ENCODE measurements at places on chromosomes 12 and 14.
A peak's percentile ranks its signal among the peaks of the same experiment; 100 is the strongest.

DNA sequence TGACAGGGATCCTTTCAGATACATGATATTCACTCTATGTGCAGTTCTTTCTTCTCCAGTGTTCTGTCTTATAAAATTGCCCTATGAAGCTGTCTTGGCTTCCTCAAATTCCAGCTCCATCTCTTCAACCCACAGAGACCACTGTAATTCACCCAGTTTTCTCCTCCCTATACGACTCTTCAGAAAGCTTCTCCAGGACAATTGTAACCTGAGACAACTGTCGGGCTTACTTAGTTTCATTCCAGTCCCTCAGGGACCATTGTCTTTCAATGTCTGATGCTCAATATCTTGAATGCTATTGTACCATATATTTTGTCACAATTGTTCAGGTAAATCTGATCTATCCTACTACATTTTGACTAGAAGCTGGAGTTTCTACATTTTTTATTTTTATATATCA is 345.3 kb downstream of the RPL10L start:
- DNase-seq, result no peak

GRCh38 chr12:131448254-131448795 is 262.6 kb upstream of the SFSWAP start:
- no peak for DNase-seq

DNA sequence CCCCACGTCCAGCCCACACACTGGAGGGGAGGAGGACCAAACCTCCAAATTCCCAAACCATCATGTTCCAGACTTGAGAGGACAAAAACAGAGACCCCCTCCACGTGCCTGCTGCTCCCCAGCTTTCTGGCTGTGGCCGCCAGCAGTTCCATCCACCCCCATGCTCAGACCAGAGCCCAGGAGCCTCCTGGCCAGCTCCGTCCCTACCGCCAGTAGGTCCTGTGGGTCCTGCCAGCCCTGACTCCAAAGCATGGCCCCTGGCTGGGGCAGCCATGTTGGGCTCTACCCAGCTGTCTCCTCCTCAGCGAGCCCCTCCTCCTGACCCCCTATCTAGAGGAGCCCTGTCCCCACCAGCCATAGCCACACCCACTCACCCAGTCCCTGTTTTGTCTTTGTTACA is 227.3 kb upstream of the RTL1 start:
- DNase-seq, result no peak

- no peak for DNase-seq
Observed at GRCh38 chr12:75951399-75952278, 79.9 kb downstream of the PHLDA1 start.

DNA sequence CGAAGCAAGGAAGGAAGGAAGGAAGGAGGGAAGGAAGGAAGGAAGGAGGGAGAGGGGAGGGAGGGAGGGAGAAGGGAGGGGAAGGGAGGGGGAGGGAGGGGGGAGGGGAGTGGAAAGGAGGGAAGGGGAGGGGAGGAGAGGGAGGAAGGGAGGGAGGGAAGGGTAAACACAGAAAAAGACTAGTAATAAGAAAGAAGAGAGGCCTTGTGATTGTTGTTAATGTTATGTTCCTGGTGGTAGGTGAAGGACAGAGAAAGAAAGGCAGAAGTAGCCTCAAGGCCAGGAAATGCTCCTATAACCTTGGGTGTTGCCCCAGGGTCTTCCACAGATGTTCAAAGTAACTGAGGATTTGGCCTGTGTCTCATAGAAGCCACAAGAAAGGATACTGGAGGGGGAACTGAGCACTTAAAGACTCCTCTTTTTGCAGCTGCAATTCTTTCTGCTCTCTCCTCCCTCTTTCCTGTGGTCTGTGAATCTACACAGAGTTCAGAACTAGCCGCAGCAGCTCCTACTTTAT is 164.2 kb downstream of the PRKD1 start:
- no peak for DNase-seq

GRCh38 chr12:75720812-75721641 is 209.6 kb upstream of the KRR1 start:
- DNase-seq, result no peak

DNA sequence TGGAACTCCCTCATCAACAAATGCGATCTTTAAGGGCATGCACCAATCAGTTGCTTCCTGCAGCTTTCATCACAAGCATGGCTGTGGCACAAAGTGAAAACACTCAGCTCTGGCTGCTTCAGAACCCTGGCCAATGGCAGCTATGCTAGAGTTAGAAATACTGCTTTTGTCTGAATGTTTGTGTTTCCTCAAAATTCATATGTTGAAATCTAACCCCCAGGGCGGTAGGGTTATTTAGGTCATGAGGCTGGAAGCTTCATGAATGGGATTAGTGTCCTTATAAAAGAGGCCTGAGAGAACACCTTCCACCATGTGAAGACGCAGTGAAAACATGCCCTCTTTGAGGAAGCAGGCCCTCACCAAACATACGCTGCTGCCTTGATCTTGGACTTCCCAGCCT is 453.9 kb downstream of the SNAPC1 start:
- no peak for DNase-seq

DNA sequence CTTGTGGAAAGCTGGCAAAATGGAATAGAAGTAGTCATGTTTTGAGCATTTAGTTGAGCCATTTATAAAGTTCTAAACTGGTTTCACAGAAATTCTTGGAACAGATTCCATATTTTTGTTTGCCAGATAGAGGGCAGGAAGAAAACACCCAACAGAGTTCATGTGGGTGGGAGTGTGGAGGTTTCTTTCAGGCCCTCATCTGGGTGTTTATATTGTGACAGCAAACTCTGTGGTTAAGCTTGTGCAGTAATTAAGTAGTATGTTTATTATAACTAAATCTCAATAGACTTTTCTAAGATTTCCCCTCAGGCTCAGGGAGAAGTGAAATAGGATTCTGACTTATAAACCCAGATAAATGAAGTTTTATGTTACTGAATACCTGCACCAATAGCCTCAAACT is 57.4 kb downstream of the SPPL3 start:
- DNase-seq, result no peak

DNA sequence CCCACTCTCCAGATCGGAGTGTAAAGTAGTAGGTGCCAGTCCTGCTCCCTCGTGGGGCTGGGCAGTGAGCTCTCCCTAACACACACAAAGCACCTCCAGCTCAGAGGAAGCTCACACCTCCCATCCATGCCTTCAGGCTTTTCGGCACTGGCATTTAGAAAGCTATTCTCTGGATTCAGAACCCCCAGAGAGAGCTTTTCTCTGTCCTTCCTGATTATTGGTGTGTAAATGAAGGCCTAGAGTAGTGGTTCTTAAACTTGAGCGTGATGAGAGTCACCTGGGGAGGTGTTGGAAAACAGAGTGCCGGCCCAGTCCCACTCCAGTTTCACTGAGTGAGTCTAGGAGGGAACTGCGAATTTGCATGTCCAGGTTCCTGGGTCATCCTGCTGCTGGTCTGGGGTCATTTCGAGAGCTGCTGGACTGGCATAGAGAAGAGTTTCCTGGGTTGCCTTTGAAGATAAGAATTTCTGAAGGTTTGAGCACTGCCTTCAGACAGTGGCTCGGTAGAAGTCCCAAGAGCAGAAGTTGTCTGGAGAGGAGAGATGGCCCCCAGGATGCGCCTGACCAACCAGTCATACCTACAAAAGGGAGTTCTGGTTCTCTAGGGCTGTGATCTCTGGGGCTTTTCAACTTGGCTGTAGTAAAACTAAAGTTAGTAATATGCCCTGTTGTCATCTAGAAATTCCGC is 15.1 kb downstream of the CD9 start:
- DNase-seq, result no peak

DNA sequence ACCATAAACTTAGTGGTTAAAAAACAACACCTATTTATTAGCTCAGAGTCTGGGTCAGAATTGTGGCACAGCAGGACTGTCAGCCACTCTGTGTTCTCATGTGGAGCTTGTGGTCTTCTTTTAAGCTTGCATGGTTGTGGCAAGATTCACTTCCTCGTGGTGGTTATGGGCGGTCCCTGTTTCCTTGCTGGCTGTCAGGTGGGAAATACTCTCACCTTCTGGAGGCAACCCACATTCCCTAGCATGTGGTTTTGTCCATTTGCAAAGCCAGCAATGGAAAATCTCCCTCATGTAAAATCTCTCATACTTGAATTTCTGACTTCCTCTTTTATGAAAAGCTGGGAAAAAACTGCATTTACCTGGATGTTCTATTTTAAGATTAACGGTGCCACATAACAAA is 229.8 kb downstream of the ALX1 start:
- no peak for DNase-seq

- DNase-seq, result no peak
Observed at GRCh38 chr14:95307402-95308041, 12.2 kb downstream of the CLMN start.

DNA sequence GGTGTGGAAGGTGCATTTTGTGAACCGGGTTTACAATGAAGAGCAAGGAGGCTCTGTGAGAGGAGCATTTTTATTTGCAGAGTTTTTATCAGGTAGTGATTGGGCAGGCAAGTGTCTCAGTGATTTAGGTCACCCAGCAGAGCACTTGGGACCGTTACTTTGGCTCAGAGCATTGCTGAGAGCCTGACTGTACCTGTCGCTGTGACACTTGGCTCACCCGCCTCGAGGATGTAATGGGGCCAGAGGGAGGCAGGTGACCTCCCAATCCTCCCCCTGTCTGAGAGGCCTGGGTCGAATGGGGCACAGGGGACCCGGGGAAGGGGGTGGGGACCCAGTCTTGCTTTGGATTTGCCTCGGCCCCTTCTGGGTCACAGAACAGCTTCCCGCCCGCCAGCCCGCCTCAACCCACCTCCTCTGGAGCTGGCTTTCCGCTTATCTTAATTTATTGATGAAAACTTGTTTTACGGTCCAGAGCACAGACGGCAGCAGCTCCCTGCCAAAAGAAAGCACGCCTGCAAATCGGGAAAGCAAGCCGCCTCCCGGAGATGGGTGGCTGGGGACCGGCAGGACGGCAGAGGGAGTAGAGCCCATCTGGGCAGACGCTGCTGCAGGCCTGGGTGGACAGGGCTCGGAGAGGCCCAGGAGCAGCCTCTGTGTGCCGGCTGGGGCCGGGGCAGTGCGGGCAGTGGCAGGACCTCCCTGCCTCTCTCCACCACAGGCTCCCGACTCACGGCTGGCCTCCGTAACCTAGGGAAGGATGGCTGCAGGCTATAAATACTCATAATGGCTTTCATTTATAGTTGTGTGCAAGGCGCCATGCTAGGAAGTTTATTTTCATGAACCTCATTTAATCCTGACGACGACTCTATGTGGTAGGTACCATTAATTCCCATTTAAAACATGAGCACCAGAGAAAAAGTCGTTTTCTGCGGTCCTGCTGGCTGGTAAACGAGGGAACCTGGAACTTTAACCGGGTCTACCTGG is 187.1 kb downstream of the TSPAN9 start:
- DNase-seq, result no peak

GRCh38 chr12:31510034-31510433 is 80.9 kb downstream of the DENND5B start:
- DNase-seq, result no peak

- peak; percentile 20 for DNase-seq
Observed at GRCh38 chr12:71626768-71627167, 36.9 kb downstream of the ZFC3H1 start.

DNA sequence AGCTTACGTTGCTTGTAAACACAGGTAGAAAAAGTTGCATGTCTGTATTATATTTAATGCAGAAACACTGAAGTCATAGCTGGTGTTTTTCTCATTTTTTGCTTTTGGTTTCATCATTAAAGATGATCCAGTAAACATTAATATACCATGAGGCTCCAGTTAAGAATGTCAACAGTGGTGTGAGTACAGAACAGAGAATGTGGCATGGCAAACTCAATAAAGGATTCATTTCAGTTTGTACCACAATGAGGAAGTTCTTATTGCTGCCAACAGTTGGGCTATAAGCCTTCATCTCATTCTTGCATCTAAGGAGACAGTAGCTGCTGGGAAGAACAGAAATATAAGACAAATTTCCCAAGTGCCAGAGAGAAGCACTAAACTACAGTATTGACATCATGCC is 72.1 kb upstream of the ST8SIA1 start:
- no peak for DNase-seq

- DNase-seq, result no peak
Observed at GRCh38 chr14:67265131-67265530, 23.9 kb downstream of the PALS1 start.

DNA sequence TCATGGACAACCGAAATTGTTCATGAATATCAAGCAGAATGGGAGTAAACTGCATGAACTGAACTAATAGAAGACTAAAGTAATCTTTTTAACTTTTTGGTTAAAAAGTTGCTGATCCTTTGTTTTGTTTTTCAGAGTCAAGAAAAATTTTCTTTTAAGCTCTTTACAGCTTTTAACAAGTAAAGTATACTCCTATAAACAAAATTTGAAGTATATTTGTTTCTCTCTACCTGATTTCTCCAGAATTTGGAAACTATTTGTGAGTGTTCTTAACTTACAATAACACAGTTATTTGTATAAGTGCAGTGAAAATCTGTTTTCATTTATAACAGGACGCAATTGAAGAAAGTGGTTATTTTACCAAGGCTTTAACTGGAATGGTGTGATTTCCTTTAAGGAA is 12.2 kb upstream of the LRRK2 start:
- no peak for DNase-seq

DNA sequence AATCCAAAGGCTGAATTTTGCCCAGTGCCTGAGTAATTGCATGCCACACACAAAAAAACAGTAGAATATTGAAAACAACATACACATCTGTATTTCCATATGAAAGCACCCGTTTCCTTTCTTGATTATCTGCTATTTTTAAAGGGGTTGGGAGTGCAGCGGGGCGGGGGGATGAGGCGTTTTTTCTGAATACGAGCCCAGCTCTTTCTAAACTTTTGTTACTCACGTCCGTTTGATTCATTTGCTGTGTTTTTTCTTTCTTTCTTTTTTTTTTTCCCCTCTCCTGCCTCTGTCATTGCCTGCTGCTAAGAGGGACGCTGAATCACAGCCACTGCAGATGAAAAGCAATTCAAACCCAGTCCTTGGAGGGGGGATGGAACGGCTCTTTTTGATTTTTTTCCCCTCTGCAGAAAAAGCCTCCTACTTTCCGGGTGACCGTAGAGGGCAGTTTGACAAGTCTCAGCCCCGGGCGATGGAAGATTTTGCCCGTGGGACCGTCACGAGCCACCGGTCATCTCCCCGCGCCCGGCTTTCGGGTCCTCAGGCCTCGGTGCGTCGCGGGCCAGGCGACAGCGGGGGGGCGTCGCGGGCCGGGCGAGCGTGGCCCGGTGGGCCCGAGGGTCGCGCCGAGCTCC is 572 bp upstream of the RASSF8 start:
- peak; percentile 77 for DNase-seq

DNA sequence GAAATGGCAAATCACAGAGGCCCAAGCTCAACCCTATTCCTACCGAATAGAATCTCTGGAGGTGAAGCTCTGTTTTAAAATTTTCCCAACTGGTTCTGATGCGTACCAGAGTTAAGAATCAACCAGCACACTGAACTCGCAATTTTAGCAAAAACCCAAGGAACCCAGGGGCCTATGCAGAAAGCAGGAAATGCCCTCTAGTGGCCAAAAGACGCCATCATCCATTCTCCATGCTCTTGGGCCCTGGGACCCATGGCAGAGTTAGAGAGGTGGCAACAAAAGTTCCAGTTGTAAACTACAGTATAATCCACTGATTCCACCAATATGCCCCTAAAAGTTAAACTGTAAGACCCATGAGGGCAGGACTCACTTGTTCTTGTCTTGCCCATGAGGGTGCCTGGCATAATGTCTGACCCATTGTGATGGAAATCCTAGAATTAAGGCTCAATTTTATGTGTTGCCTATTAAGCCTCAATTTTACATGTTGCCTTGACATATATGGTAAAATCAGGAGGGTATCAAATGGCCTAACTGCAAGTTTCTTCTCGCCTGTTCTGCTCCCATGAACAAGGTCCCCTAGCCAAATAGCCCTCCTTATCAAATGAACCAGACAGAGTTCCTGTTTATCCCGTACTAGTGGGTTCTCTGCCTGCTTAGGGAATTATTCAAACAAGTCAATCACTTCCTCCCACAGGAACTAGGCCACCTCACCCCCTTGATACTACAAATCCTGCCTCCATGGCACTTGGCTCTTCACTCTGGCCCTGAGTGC is 137.5 kb upstream of the CPM start:
- peak; percentile 24 for DNase-seq

GRCh38 chr14:25666877-25667276 is 616.9 kb upstream of the STXBP6 start:
- DNase-seq, result no peak

Data from pulmonary artery endothelial cell (primary cell).